A673 (cell line): ENCODE measurements at places on chromosomes 7 and 10. TPM values are rescaled to one million over a fixed set of nuclear protein-coding genes. Genes with fewer than 3 reads are reported as not detected.

DNA sequence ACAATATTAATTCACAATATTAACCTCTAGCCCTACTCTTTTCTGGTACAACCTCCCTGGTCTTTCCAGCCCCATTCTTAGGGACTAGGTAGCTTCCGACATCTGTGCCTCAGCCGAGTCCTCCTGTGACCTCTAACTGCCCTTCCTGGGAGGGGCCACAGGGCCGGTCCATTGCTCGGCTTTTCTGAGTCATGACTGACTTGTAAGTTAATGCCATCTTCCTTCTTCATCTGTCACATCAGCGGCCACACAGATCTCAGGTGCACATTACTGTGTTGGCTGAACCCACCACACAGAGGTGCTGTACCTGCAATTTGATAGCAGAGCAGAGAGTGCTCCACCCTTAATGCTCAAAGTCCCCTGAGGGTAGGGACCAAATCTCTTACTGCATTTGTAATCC is 4.1 kb upstream of the CPA4 start:
- DNase-seq = no peak

GRCh38 chr10:87534173-87534858 is 29.6 kb downstream of the MINPP1 start:
- no peak for DNase-seq

GRCh38 chr7:22601812-22602565 is 102.0 kb upstream of the STEAP1B start:
- peak; percentile 9 for DNase-seq

DNA sequence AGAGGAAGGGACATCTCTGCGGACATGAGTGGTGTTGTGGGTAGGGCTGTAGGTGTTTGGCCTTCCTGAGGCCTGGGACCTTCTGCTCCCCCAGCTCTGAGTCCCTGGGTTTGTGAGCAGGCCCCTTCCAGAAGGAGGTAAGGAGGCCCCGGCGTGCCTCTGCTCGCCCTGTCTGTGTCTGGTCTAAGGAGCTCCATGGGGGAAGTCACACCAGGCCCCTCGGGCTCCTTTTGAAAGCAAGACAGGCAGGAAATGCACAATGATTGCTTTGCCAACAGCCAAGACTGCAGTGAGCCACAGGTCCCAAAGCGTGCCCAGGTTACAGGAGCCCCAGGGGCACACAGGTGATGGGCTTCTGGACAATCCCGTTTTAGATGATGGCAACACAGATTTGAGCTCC is 89.5 kb downstream of the FAM53B start:
- DNase-seq = no peak

Gene CCDC172
- not detected in 2 replicates for total RNA-seq

- no peak for DNase-seq
These were observed 24.8 kb downstream of the ZC3HAV1 start for GRCh38 chr7:139084709-139085108.

DNA sequence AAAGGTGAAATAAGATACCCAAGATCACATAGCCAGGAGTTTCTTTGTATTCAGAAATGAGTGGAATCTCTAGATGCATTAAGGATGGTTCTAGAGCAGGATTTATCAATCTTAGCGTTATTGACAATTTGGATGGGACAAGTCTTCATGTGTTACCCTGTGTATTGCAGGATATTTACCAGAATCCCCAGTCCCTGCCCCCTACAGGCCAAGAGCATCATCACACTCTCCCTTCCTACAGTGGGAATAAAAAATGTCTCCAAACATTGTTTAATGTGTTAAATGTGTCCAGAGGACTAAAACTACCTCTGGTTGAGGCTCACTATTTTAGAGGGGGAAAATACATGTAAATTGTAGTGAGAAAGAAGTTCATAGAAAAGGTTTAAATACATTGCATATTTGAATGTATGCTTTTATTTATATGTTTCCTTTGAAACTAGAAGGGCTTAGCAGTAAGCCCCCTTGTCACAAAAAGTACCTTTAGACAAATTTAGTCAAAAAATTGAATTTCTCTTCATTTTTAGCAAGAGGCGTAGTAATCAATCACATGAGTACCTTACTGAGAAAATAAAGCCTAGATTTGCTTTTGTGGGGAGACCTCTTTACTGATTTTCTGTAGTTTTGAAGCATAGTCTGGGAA is 141.2 kb downstream of the MLLT10 start:
- peak; percentile 73 for DNase-seq

Gene ACADSB
- total RNA-seq = 20.4 and 27.8 TPM in 2 replicates

Gene GIMAP7
- not detected in 2 replicates for total RNA-seq

DNA sequence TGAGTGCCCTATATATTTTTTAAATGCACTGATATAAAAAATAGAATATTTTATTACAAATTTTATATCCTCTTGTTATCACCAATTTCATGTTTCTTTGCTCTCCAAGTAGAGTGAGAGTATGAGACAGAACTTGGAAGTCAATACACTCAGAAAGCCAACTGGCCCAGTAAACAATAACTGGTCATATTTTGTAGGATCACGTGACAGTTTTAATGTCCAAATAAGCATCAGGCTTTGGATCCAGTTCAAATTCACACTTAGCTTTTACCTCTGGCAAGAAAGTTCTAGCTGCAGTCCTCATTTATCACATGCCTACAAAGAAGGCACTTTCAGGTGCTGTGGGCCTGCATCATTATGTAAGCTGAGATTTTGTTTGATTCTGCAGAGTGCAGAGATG is 21.6 kb upstream of the TPK1 start:
- no peak for DNase-seq

Gene ACBD7
- total RNA-seq = 2.0 and 2.6 TPM in 2 replicates

DNA sequence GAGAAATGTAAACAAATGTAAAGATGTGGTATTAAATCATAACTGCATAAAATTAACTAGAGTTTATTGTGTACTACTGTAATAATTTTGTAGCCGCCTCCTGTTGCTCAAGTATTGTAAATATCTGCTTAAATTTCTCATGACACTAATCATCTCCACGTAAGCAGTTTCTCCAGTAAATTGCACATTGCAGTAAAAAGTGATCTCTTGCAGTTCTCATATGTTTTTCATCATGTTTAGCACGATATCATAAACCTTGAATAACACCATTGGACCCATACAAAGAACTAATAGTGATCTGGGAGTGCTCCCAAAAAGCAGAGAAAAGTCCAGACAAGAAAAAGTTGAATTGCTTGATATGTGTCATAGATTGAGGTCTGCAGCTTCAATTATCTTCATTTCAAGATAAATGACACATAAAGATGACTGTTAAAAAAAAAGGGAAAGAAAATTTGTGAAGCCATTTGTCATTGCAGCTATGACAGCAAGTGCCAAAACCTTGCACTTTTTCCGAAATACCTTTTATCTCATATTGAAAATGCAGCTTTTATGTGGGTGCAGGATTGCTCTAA is 15.3 kb downstream of the LIPA start:
- DNase-seq = no peak

Gene ENKUR
- total RNA-seq = 0.17 TPM in 1 of 2 replicates, not detected in the other

Gene CCDC3
- total RNA-seq = 2.8 and 3.0 TPM in 2 replicates

Gene GATA3
- 3.0 and 3.1 TPM in 2 replicates for total RNA-seq

Gene CPA2
- total RNA-seq = 0.26 and 0.43 TPM in 2 replicates

- DNase-seq = no peak
These were observed 48.4 kb downstream of the CACNA2D1 start for GRCh38 chr7:82395147-82395546.

Gene NPSR1
- total RNA-seq = not detected in 2 replicates

DNA sequence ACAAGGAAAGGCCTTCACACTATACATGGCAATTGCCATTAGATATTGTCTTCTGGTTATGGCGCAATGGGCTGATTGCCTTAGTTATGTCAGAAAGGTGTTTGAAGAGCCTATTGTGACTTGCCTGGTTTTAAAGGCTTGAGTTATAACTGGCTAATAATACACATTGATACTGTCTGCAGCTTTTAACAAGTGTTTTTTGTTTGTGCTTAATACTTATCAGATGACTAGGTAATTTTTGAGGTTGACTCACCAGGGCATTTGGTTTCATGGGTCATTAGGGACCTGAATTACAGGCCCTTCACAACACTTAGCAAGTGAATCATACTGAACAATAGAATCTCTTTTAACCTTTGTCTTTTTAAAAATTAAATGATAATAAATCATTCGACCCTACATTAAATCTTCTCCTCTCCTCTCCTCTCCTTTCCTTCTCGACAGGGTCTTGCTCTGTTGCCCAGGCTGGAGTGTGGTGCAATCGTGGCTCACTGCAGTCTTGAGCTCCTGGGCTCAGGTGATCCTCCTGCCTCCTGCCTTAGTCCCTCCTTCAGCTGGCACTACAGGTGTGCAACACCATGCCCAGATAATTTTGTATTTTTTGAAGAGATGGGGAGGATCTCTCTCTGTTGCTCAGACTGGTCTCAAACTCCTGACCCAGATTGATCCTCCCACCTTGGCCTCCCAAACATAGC is 196.3 kb downstream of the JCAD start:
- no peak for DNase-seq

Gene MDFIC
- total RNA-seq = 27.3 and 32.6 TPM in 2 replicates

- DNase-seq = no peak
These were observed 143.4 kb downstream of the TNS3 start for GRCh38 chr7:47438411-47439029.

DNA sequence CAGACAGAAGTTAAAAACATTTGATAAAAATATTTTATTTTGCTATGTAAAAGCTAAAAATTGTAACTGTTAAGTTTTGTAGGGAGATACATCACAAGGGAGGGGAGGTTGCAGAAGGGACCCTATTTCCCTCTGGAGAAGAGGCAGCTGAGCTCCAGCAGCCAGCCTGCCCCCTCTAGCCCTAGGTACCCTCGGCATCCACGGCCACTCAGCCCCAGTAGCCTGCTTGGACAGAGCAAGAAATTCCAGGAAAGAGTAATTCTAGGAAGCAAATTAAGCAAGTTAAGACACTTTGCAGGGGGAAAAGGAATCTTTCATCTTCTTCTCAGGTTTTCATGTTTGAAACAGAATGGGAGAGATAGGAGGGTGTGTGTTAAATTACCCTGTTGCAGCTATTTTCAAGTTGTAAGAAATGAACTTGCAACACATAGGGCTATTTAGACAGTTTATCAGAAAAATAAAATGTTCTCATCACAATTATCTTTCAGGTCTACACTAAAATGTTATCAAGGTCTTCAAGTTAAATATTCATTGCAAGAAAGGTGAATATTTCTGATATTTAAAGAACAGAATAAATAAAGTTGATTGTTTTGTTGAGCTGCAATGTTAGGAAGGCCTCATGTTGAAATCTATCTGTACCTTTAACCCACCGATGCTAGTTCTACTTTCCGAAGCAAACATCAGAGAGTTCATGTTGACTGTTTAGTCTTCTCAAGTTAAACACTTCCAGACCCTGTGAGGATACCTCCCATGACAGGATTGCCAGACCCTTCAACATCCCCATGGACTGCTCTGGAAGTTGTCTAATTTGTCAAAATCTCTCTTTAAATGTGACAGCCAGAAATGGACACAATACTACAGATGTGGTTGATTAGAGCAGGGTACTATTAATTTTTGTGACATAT is 5.5 kb downstream of the SGCE start:
- no peak for DNase-seq

GRCh38 chr10:80599424-80599847 is 61.7 kb downstream of the SH2D4B start:
- DNase-seq = peak; percentile 82

DNA sequence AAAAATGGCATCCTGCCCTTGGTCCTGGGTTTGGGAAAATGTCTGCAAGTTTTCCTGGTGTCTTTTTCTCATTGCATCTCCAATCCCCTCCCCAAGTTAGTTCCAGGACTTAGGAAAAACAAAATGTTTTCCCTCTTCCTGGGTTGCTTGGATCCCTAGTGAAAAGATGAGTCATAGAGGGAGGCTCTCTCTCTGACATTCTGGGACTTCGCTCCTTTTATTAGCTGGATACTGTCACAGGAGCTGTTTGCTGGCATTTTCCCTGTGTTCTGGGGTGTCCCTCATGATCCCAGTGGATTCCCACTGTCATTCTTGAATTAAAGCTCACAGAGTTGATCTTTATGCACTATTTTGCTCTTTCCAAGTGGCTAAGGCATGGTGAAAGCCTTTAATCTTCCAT is 316.4 kb upstream of the MBL2 start:
- DNase-seq = no peak

Gene ANKRD16
- 16.2 and 17.3 TPM in 2 replicates for total RNA-seq

DNA sequence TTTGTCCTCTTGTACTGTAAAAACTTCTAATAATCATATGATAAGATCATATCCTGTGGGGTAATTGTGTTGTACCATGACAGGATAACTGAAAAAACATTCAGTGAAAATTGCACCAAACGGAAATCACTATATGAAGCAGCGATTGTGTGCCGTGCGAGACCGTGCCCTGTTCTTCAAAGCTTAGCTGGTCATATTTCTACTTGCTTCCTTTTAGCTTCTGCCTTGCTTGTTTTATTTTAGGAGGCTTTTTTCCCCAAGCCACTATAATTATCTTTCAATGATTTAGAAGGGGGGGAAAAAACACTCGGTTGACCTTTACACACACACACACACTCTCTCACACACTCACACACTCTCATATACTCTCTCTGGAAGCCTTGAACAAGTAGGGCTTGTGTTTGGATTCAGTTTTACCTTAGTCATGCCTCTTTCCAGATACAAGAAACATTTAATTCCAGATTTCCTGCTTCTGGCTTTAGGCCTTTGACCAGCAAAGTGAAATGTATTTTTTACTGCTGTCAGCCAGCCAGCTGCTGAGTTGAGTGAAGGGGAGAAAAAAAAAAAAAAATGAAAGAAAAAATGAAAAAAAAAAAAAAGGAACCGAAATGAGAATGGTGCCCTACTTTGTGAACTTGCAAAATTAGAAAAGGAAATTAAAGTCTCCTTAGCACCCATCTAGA is 181.4 kb downstream of the ARID5B start:
- DNase-seq = peak; percentile 80

DNA sequence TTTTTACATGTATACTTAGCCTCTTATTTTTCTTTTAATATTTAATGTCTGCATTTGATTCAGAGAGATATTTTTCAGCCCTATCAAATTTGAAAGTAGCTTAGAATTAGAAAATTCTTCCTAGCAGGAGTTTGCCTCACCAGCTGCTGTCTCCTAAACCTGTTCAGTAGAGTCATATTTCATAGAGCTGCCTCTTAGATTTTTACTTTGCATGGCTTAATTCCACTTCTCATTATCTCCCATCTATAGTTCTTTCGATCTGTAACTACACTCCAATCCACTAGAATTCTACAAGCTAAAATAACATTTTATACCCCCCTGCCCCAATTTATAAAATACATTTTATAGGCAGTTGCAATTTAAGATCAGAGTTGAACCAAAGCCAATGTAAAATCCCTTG is 227.0 kb downstream of the ANK3 start:
- no peak for DNase-seq

GRCh38 chr10:116260599-116260998 is 12.4 kb downstream of the GFRA1 start:
- DNase-seq = peak; percentile 59
